LoVo (cell line): ENCODE measurements at places on chromosomes 2 and 18.

GRCh38 chr2:72454189-72454588 lies 306.5 kb upstream of the CYP26B1 start:
- DNase-seq, result no peak

- DNase-seq, result peak; percentile 43
Measured at GRCh38 chr2:112714836-112715631, 5.8 kb upstream of the NT5DC4 start.

DNA sequence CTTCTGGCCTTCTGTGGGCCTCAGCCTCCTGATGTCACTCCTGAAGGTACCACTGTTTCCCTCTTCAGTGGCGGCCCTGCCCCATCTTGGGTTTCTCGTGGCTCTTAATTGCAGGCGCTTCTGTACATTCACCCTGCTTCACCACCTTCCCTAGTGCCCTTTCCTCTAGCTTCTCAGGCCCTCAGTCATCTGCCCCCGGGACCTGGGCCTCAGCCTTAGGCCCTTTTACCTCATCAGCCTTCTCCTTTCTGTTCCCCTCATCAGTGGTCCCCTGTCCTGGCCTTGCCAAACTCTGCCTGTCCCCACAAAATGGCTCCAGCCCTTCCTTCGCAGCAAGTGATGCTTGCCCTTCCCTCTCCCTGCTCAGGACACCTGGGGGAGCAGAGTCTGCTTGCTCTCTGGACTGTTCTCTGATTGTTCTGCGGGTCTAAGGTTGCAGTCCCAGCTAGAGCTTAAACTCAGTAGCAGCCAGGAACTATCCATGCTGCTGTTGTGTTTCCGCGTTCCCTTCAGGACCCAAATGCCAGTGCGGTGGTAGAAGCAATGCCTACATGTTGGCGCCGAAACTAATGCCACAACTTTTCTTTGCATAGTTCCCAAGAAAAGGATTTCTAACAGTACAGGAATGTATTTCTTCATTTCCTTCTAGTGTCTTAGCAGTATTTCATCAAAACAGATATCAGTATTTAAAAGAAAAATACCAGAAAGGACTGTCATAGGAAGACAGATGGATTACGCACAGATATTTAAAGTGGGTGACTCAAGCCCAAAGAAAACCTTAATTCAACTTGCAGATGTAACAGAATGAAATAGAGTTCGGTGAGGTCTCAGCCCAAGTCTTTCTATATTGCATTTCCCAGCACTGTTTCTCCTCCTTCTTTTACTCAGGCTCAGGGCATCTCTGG lies 7.5 kb downstream of the ASB1 start:
- DNase-seq, result no peak

GRCh38 chr18:2036086-2036485 lies 535.2 kb downstream of the METTL4 start:
- DNase-seq, result no peak

- DNase-seq, result no peak
Measured at GRCh38 chr2:19158896-19159295, 199.5 kb downstream of the OSR1 start.

- no peak for DNase-seq
Measured at GRCh38 chr2:181367411-181367810, 89.8 kb upstream of the ITGA4 start.

DNA sequence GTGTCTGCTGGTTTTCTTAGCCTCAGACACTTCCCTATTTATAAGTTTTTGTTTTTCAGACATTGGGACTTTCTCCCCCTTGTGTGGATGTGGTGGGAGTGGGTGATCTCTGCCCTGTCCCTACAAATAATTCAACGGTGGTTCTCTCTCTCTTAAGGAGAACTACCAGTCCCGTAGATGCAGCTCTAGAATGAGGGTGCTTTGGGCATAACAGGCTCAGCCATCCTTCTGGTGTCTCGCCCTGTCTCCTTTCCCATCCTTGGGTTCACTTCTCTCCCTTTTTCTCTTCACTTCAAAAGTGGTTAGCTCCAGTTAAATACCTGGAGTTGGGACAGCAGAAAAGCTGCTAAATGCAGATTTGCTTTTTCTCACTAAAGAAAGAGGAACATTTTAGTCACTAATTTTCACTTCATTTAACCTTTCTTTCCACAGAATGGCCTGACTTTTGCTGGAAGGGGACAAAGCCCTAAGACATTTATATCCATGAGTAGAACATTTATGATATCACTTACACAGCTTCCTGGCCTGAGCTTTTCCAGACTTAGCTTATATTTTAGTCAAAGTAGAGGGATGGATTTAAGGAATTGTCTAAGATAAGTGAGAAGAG lies 121.2 kb upstream of the CXCR4 start:
- DNase-seq, result no peak
